ENCODE measurements at places on chromosomes 3 and 15.
A peak's percentile ranks its signal among the peaks of the same experiment; 100 is the strongest.

GRCh38 chr3:181683563-181683962 lies 28.2 kb upstream of the SOX2 start:
- DNase-seq, result no peak

- DNase-seq, result no peak
Observed at GRCh38 chr3:42265059-42265991, 660 bp downstream of the CCK start.

GRCh38 chr15:41568350-41569017 lies 9.5 kb downstream of the TYRO3 start:
- peak; percentile 89 for DNase-seq

DNA sequence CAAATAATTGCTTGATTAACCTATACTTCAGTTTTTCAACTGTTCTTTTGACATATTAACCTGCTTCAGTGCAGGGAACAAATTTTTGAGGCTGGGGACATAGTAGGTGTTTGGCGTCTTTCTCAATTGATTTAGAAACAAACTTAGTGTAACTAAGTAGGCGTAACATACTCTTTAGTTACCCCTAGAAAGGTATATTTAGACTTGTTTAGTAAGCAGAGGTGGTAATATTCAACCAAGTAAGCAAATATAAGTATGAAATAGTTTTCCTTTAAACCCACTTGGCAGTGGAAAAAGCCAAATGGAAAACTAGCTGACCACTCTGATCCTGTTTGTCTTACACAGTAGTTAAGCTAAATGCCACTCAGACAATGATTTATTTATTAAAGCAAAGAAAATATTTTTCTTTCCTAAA lies 113.2 kb downstream of the MBNL1 start:
- no peak for DNase-seq

DNA sequence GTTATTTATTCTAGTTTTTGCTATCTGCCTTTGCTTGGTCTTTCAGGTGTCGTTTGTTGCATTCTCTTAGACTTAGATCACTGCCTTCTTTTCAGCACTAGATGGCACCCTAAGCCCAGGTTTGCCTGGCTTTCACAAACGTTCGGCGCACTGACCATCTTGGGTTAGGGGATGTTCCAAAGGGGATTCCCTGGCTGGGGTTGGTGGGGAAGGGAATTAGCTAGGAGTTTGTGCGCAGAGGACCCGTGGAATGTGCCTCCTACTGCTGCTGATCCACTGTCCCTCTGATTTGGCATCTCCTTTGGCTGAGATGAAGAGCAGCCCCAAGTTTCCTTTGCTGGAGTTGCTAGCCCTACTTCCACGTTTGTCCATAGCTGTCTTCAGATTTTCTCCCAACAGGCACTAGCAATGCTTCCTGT lies 33.9 kb downstream of the PFN2 start:
- DNase-seq, result peak; percentile 66

DNA sequence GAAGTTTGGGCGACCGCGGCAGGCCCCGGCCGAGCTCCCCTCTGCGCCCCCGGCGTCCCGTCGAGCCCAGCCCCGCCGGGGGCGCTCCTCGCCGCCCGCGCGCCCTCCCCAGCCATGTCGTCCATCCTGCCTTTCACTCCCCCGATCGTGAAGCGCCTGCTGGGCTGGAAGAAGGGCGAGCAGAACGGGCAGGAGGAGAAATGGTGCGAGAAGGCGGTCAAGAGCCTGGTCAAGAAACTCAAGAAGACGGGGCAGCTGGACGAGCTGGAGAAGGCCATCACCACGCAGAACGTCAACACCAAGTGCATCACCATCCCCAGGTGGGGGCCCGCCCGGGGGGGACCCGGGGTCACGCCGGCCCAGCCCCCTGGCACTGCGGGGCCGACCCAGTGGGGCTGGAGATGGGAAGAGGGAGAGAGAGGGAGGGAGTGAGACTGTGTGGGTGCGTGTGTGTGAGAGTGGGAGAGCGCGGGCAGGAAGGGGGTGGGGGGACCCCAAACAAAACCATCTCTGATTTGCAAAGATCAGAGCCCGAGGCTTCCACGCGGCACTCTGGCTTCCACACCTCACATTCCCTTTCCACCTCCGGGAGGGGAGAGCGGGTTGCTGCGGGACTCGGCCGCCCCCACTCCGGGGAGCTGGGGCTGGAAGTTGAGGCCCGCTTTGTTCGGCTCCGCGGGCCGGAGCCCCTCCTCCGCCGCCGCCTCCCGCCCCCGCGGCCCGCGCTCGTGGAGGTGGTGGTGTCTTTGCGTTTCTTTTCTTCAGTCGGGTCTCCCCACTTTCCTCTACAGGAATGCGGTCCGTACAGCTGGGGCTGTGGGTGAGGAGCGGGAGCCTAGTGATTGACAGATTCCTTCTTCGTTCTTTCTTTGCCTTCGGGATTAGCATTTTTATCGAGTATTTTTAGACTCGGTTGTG lies 898 bp downstream of the SMAD3 start:
- no peak for DNase-seq

GRCh38 chr3:192675958-192676649 lies 51.2 kb downstream of the FGF12 start:
- no peak for DNase-seq

DNA sequence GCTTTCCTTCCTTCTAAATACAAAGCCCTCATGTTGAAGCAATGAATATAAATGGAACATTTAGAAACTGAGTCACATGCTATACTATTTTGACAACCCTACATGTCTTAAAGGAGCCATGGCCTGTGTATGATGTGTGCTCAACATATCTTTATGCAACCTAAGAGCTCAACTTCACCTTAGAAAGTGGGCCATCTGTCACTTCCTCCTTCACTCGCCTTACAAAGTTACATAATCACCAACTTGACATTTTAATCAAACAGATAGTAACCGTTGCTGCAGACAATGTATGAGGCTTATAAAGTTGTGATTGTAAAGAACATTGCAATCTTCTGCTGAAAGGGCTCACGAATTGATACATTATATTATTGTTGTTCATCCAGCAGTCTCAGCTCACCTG lies 163.6 kb downstream of the SERPINI1 start:
- DNase-seq, result no peak

DNA sequence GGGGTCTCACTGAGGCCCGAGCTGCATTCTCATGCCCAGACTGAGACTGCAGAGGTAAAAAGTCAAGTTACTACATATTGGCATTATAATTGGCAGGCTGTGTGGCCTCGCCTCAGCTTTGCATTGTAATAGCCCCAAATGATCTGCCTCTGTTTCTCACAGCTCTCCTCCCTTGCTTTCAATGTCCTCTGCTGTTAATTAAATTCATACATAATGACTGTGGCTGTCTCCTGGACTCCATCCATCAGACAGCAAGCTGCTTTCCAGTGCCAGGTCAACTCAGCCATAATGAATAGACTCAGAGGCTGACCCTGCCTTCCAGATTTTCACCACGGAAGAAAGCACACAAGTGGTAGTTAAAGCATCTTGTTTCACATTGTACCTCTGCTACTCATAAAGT lies 7.6 kb upstream of the RTP4 start:
- DNase-seq, result no peak

DNA sequence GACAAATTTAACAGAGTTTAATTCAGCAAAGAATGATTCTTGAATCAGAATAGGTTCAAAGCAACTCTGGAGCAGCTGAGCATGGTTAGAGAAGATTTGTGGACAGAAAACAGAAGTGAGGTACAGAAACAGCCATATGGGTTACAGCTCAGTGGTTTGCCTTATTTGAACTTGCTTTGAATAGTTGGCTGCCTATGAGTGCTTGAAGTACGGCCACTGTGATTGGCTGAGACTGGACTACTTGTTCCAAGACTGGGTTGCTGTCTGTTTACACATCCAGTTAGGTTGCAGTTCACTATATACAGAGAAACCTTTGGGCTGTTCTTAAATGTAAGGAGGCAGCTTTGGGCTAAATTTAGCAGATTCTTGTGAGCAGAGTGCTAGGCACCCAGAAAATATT lies 79.4 kb upstream of the CADPS start:
- no peak for DNase-seq

- DNase-seq, result no peak
Observed at GRCh38 chr15:25093455-25094029, 138.8 kb downstream of the SNRPN start.

DNA sequence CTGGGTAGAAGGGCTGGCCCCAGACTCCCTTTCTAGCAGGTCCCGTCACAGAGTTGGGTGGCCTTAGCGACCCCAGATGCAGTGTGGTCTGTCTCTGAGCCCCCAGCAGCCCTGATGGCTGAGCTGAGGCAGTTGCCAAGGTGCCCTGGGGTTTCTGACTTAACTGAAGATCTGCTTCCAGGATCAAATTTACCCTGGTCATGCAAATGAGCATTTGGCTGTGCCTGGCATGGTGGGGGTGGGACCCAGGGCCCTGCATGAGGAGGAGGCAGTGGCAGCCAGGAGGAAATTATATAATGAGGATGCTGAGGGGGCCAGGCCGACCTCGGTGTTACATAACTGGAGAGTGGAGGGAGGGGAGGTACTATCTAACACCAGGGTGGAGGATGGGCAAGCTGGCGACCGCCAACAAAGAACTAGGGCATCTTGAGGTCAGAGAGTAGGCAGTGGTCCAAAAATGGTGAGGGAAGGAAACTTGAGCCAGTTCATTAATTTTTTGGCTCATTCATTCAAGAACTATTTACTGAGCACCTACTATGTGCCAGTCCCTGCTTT lies 16.4 kb downstream of the PLEKHO2 start:
- DNase-seq, result no peak

DNA sequence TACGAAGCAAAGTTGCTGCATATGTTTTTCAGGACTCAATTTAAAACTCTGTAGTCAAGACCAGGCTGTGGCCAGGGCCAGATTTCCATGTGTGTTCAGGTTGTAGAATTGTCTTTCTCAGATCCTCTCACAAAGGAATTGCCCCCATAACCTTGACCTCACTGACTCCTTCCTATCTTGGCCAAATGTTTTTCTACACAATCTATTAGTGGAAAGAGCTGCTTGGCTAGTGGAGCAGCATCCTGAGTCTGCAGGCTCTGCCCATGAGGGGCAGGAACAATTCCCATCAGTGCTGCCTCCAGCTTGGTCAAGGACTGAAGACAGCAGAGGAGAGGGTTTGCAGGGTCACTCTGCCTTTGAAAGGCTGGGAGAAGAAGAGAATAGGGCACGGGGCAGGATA lies 6.9 kb upstream of the TBC1D21 start:
- no peak for DNase-seq

DNA sequence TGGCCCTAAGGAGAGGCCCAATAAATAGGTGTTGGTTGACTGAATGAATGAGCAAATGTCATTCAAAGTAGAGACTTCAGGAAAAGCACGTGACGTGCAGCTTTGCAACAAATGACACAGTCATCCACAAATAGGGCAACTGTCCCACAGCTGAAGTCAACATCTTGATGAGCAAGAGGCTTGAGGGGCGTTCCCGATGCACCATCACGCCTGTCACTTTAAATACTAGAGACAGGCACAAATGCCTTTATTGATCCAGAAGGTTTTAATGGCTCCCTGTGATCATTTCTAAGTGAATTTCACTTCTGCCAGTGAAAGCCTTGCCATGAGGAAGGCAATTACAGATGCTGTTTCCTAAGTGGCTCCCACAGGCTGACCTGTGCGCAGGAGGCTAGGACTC lies 43.6 kb downstream of the ABTB1 start:
- DNase-seq, result no peak

DNA sequence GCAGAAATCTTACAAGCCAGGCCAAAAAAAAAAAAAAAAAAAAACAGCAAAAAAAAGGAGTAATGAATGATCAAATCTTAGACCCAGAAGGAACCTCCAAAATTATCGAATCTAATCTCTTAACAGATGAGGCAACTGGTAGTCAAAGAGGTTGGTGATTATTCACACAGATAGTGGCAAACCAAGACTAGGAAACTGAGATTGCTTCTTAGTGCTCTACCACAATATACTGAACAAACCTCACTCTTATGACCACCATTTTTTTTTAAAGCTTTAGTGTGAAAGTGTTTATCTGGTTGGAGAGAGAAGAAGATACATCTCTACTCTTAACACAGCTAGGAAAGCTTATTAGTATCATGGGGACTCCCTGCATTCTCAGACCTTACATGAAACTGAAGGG lies 17.3 kb downstream of the ATOSA start:
- no peak for DNase-seq

DNA sequence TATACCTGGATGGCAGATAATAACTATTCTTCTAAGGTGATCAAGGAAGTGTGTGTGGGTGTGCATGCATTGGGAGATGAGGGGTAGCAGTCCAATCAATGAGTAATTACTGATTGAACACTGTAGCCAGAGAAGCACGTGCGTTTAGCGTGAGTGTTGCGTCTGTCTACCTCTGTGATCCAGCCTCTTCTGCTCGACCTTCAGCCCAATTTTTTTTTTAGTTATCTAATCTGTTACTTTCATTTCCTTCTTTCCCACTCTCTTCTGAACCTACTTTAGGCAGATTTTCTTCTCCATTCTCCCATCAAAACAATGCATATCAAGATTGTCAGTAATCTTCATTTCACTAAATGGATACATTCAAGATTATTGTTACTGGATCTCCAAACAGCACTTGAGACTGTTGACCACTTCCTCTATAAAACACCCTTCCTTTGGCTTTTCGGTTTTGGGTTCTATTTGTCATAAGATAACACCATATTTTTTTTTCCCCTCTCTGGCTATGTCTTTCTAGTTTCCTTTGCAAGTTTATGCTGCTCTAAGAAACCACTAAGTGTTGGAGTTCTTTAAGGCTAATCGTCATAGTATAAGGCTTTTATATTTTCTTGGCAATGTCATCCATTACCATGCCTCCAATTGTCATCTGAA lies 41.0 kb downstream of the MCTP2 start:
- no peak for DNase-seq

- DNase-seq, result no peak
Observed at GRCh38 chr3:193742628-193743027, 149.6 kb downstream of the OPA1 start.

- peak; percentile 33 for DNase-seq
Observed at GRCh38 chr3:30199096-30199759, 407.2 kb upstream of the TGFBR2 start.

DNA sequence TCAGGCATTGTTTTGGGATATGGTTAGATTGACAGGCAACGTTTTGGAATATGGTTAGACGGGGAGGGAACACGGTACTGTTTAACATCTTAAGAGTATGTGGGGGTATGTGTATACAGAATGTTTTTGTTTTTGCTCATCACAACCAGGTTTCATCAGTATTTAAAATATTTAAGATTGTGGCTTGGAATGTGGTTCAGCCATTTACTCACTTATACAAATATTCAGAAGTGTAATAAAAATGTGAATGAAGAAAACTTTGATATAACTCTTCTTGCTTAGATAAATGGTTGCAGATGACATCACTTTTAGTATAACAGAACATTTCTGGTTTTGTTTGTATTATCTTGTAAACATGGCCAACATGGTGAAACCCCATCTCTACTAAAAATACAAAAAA lies 3.9 kb upstream of the PAK2 start:
- no peak for DNase-seq

DNA sequence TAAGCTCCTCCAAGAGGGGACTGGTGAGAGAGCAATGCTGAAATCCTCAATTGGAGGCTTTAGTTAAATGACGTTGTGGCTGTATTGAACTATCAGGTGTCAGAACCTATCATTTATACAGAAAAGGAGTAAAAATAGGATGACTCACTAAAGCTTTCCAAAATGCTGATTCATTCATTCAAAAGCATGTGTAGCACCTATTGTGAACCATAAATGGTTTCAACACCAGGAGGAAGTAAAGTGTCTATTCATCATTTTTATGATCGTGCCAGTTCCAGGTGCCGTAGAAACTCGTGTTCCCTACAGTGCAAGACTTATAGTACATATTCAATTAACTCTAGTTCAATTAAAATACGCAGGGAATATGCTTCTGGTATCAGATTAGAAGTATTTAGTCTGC lies 66.5 kb upstream of the ARRDC4 start:
- DNase-seq, result no peak
